ENCODE measurements at places on chromosomes 7 and 10.

- no peak for DNase-seq
These were observed 17.3 kb downstream of the DIP2C start for GRCh38 chr10:672203-672602.

DNA sequence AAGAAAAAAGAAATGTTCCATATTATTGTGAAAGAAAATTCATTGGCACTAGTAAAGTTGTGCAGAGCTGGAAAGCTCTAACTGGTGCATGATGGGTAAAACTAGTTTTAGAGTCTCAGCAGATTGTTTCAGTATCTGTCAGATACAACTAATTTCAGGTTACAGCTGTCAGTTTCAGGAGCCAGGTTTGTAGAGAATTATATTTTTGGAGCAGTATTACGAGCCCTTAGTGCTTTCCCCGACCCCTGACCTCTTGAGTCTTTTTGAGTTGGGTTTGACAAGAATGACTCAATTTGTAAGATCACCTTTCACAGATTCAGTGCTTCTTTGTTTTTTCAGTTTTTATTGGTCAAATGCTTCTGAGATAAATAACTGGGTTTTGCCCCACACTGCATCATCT is 366.4 kb upstream of the PLXDC2 start:
- DNase-seq: no peak

- peak; percentile 81 for DNase-seq
These were observed 9.7 kb upstream of the ZFAND2A start for GRCh38 chr7:1169409-1170368.

DNA sequence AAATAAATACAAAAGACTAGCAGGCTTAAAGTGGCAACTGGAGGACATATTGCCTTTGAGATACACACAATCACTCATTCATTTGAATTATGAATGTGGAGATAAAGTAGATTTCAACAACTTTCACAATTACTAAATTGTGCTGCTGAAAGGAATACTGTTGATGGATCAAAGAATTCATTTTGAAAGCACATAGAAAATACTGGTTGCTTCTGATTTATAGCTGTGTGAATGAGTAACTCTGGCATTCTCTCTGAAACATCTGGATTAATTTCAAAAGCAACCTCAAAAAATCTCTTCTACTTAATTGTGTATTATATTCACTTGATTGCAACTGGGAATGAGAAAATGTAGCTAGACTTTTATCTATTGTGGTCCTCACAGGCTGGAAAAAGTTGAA is 397.6 kb downstream of the THSD7A start:
- no peak for DNase-seq

GRCh38 chr10:104208730-104209129 is 23.4 kb downstream of the CFAP43 start:
- DNase-seq: no peak

GRCh38 chr10:122294511-122295450 is 23.7 kb downstream of the BTBD16 start:
- no peak for DNase-seq

DNA sequence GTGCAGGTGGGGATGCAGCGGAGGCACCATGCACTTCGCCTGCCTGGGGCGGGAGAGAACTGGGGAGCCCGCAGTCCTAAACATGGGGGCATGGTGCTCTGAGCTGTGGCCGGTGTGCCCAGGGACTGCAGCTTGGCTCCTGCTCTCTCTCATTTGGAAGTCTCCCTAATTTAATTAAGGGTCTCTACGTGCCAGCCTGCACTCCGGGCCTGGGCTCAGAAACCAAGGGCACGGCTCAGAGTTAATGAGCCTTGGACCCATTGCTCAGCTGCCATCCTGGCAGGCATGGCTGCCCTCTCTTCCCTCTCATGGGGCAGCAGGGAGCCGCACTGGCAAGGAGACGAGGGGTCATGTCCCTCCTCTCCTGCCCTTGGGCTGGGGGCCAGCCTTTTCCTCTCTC is 115.6 kb downstream of the CDH23 start:
- DNase-seq: no peak

DNA sequence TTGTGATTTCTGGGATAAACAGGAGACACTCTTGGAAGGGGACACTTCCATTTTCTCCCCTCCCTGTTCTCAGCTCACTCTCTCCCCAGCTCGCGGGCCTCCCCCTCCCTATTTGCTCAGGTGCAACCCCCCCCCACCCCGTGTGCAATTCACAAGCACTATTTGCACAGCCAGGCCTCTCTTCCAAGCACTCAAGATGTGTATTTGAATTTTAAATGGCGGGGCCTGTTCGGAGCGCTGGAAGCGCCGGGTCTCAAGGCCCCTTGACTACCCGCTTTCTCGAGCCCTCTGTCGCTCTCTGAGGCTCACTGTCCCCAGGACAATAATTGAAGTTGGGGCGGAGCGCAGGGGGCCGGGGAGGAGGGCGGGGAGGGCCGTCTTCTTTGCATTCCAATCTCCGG is 7.8 kb downstream of the SHH start:
- no peak for DNase-seq

GRCh38 chr7:2893411-2893861 is 49.3 kb upstream of the GNA12 start:
- no peak for DNase-seq

DNA sequence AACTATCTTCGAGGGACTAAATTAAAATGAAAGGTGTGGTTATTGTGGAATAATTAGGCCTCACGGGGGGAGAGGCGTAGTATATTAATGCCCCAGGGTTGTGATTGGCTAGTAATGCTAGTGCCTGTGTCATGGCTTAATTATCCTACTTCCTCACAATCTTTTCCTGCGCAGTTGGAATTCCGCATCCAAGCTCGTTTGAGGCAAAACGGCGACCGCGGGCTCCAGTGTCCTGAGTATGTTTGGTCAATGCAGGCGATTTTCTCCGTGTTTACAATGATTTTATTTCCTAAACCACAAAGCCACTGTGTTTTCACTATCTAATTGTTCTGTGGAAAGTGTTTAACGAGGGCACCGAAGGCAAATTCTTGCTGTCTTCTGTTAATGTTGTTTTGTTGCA is 282.9 kb downstream of the CELF2 start:
- DNase-seq: no peak

DNA sequence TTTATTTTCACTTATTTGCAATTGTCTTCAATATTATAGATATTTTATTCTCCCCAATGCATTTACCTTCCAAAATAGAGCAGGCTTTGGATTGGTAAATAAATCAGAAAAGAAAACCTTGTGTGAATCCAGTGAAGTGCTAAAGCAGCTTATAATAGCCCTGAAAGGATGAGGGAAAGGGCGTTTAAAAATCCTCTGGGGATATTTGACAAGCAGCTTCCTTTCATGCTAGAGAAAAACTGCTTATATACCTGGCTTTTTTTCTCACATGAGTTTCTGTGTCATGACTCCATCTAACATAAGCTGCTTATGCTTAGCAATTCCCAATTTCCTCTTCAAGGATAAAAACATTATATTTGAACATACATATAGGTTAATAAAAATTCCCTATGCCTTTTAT is 221.6 kb upstream of the SEMA3E start:
- no peak for DNase-seq

All from WERI-Rb-1 (cell line).